ENCODE measurements at places on chromosomes 12 and 14. TPM values are rescaled to one million over a fixed set of nuclear protein-coding genes. Genes with fewer than 3 reads are reported as not detected.

The FGF6 gene
- not detected for total RNA-seq

The SLC38A4 gene
- total RNA-seq, result 0.69 TPM

DNA sequence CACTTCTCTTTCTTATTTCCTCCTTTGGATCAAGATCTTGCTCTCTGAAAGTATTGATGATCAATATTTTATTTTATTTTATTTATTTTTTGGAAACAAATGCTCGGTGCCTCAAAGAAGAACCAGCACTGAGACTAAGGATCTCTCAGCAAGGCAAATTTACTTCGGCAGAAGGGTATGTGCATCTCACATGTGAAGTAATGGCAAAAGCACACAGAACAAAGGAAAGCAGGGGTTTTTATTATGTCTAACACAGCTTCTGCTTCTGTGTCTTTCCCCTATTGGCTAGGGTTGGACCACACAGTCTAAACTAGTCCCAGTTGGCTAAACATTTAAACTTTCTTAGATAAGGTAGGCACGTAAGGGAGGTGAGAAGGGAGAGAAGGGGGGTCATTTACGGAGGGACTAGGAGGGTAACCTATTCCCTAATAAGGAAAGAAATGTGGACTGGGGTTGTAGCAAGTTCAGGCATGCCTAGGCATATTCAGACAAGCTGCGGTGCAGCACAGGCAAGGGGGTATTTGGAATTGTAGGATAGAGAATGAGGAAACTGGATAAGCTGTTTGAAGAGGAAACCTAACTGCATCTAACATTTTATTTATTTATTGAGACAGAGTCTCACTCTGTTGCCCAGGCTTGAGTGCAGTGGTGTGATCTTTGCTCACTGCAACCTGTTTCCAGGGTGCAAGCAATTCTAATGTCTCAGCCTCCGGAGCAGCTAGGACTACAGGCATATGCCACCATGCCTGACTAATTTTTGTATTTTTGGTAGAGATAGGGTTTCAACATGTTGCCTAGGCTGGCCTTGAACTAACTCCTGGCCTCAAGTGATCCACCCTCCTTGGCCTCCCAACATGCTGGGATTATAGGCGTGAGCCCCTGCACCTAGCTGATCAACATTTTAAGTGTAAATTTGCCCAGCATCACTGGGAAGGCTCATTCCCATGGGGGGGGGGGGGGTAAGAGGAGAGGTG lies 90.0 kb upstream of the EIF5 start:
- no peak for DNase-seq

- DNase-seq, result no peak
Measured at GRCh38 chr12:31217356-31218130, 108.4 kb downstream of the SINHCAF start.

Measured in mucosa of gallbladder (tissue), 1 donor.